ENCODE measurements at places on chromosomes 1 and 21.
A peak's percentile ranks its signal among the peaks of the same experiment; 100 is the strongest.

- H3K4me3 ChIP-seq: no peak overlapping the region
- H3K36me3 ChIP-seq: no peaks in the 10 kb centered on the region
- no peaks in the 10 kb centered on the region for H3K27me3 ChIP-seq
- DNase-seq: no peak
- no peak overlapping the region for H3K27ac ChIP-seq
Observed at GRCh38 chr1:72432645-72433267, 150.4 kb upstream of the NEGR1 start.

GRCh38 chr1:241157435-241157834, 199.6 kb downstream of the RGS7 start:
- no peak overlapping the region for H3K27ac ChIP-seq
- H3K4me1 ChIP-seq: no peaks in the 10 kb centered on the region
- no peak overlapping the region for H3K4me3 ChIP-seq
- no peaks in the 10 kb centered on the region for H3K27me3 ChIP-seq
- no peak for DNase-seq
- H3K36me3 ChIP-seq: no peaks in the 10 kb centered on the region

GRCh38 chr1:217617126-217617525, 13.8 kb downstream of the GPATCH2 start:
- no peak overlapping the region for H3K4me3 ChIP-seq
- peaks cover 18% of the 10 kb centered on the region for H3K36me3 ChIP-seq
- no peak for DNase-seq
- no peaks in the 10 kb centered on the region for H3K27me3 ChIP-seq
- H3K4me1 ChIP-seq: no peaks in the 10 kb centered on the region

DNA sequence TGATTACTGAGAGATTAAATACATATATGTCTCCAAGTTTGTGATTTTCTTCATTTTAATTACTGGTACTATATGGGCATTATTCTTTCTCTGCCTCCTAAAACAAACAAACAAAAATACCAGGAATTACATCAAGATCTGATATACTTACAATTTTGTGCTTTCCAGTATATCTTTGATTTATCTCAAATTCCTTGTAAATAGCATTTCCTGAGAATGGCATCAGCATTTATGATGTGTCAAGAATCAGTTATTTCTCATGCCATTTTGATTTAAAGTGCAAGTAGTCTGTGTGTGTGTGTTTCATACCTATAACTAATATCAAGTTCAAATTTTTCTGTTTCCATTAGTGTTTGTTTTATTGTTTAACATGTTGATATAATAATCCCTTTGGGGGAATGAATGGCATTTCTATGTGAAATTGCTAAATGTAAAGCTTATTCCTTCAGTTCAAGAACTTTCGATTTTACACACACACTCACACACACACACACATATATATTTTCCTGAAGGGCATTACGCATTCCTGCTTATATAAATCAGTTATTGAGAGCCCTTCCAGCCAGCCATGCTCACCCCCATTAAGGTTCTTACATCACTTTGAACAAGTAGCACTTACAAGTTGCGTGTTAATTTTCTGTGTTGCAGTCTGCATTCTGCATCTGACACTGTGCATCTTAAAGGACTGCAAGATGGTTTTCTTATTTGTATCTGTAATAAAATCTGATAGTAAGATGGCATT, 102.7 kb downstream of the NEK7 start:
- peaks cover 7% of the 10 kb centered on the region for H3K36me3 ChIP-seq
- H3K4me1 ChIP-seq: peaks cover 56% of the 10 kb centered on the region
- no peak for DNase-seq

GRCh38 chr1:61285371-61285885, 203.1 kb downstream of the NFIA start:
- H3K4me1 ChIP-seq: peaks cover 58% of the 10 kb centered on the region
- no peak for DNase-seq
- no peaks in the 10 kb centered on the region for H3K27me3 ChIP-seq
- H3K27ac ChIP-seq: no peak overlapping the region
- H3K36me3 ChIP-seq: no peaks in the 10 kb centered on the region

GRCh38 chr1:110058591-110058990, 11.9 kb downstream of the ALX3 start:
- DNase-seq: no peak
- H3K4me3 ChIP-seq: no peak overlapping the region
- no peaks in the 10 kb centered on the region for H3K27me3 ChIP-seq

DNA sequence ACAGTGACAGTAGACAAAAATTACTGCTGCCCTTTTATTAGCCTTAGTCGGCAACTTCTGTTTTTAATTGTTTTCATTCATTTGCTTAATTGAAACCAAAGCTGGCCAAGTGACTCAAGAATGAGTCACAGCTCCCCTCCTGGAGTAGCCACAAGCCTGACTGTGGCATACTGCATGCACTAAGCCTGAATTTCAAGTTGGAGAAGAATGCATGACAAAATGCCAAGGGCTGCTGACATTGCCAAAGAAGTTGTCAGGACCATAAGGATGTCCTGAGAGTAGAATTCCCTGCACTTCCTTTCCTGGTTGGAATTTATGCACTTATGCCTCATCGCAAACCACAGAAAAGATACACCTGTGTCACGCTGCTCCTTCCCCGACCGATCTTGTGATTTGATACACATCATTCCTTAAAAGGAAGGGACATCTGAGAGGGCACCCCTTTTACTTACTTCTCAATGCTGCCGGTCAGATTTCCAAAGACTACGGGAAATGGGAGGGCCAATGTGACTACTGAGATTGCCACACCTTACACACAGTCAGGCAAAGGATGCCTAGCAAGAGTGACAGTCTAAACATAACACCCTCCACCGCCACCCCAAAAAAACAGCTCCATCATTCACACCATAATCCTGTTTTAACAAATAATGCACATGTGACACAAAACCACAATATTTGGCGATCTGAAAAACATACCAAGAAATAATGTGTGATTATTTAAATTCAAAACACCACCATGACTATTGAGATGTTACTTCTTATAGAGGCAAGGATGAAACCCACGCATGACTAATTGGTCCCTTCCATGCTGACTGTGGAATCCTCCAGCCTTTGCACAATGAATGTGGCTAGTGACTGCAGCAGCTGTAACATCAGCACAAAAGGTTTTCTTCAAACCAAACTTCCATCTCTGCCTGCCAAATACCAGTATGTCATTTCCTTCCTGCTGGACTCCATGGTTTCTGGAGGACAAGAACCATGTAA, 28.2 kb downstream of the VAV3 start:
- H3K36me3 ChIP-seq: no peaks in the 10 kb centered on the region
- peak overlapping the region; percentile 59 for H3K27ac ChIP-seq
- peak; percentile 51 for DNase-seq

- no peak for DNase-seq
- no peaks in the 10 kb centered on the region for H3K4me1 ChIP-seq
- H3K27me3 ChIP-seq: no peaks in the 10 kb centered on the region
- no peak overlapping the region for H3K4me3 ChIP-seq
Observed at GRCh38 chr21:40796464-40796863, 50.5 kb downstream of the DSCAM start.

DNA sequence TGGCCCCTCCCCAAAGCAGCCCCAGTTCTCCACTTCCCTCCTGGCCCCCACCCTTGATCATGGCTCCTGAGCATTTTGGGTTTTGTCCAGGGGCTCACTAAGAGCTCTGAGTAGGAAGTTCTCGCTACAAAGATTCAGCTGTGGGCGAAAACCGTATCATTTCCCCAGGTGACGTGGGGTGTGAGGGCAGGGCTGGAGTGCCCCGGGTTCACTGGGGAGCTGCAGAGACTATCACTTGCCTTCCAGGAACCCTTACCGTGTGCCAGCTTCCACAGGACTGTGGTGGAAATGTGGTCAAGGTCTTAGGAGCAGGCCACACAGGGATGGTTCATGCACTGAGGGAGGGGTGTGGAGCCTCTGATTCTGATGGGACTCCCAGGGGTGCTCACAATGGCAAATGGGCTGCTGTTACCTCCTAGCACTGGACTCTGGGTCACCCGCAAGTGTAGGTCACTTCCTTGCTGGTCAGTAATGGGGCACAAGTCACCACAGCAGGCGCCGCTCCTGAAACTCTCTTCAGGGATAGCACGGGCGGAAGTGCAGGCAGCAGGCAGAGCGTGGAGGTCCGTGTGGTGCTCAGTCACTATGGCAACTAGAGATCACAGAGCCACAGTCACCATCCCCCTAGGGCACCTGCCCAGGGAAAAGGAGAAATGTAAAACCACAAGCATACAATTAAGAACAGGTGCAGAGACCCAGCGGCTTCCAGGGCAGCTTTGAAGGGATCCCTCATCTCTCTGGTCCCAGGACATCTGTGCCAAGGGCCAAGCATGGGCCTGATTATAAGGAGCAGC, 35.4 kb downstream of the RSPH1 start:
- no peak overlapping the region for H3K27ac ChIP-seq
- DNase-seq: no peak
- H3K27me3 ChIP-seq: no peaks in the 10 kb centered on the region
- H3K36me3 ChIP-seq: no peaks in the 10 kb centered on the region
- no peaks in the 10 kb centered on the region for H3K4me1 ChIP-seq

DNA sequence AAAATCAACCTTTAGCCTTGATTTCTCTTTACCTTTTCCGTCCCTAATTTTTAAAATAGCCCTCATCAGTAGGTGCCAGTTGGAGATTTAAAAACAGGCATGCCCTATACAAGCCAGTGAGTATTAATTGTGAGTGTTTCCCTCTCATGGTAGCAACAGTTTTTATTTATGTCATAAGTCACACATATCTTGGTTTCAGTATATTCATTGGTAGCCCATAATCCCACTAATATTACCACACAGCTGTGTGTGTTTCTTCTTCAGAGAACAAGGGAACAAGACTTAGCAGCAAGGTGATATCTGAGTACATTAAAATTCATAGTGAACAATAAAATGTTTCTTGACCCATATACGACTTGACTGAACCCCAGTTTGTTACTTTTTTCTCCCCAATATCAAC, 68.6 kb upstream of the HSPA13 start:
- H3K4me3 ChIP-seq: no peak overlapping the region
- no peaks in the 10 kb centered on the region for H3K27me3 ChIP-seq
- no peaks in the 10 kb centered on the region for H3K36me3 ChIP-seq
- no peaks in the 10 kb centered on the region for H3K4me1 ChIP-seq
- DNase-seq: no peak

DNA sequence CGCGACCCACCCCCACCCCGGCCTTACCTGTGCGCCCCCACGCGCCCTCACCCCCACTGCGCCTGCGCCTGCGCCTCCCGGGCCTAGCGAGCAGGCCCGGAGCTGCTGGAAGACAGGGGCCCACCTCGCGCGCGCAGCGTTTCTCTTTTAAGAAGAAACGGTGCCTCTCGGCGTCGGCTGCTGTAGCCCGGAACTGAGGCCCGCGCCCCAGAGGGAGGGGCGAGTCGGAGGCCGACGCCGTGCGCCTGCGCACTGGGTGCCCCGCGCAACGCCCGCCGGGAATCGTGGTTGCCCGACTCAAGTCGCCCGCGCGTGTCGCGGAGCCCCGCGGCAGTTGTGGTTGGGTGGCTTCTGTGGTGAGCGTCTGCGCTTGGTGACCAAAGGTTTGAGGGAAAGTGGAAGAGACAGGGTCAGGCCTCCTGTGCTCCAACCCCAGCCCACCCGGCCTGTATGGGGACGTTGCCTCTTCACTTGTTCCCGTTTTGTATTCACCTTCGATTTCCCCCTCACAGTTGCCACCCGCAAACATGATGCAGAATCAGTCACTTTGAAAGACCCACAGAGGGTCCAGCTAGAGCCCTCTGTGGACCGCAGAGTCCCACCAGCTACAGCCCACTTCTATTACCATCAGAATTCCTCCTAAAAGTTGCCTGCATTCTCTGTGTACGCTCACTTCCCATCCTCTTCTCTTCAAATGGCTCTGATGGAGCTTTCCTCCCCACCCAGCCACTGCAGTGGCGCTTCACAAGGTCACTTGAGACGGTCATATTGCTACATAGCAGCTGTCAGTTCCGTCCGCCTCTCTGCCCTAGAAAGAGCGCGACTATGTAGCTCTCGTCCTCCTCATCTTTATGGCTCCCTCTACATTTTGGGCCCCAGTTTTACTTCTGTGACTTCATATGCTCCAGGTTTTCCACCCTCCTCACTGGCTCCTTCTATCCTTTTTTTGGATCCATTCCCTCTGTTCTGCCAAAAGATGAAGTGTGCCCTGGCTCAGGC, at the start of gene ZNF692:
Gene ZNF692, minus strand, starts transcription at position 195 of the 999 bp plus-strand sequence. CDS start 776 bp downstream, outside the sequence.
- H3K4me1 ChIP-seq: peaks cover 38% of the 10 kb centered on the region
- no peaks in the 10 kb centered on the region for H3K36me3 ChIP-seq
- DNase-seq: peak; percentile 97
- H3K27ac ChIP-seq: peak within 1 kb of the TSS; percentile 59
- peak within 1 kb of the TSS; percentile 80 for H3K4me3 ChIP-seq
- no peaks in the 10 kb centered on the region for H3K27me3 ChIP-seq

DNA sequence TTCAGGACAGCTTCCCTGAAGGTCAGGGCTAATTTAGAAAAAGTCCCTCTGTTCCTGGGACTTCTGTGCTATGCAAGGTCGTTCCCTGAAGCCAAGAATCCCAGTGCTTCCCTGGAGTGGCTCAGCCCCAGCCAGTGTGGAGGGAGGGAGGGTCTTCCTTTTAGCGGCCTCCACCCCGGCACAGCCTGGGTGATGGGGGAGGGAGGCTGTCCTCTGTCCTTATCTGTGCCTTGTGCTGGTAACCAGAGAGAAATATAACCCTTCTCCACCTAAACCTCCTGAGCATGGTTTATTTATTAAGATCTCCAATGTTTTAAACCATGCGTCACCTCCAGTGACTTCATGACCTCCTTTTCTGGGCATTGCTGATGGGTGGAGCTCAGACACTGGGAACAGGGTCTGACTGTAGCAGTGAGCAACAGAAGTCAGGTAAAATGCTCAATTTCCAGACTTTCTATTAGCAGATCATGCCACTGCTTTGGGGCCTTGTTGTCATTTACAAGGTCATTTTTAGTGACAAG, 157.1 kb downstream of the DSCAM start:
- H3K27me3 ChIP-seq: no peaks in the 10 kb centered on the region
- H3K4me3 ChIP-seq: no peak overlapping the region
- H3K36me3 ChIP-seq: no peaks in the 10 kb centered on the region
- no peak for DNase-seq
- no peak overlapping the region for H3K27ac ChIP-seq
- H3K4me1 ChIP-seq: no peaks in the 10 kb centered on the region

GRCh38 chr1:178399177-178399728, 97.5 kb downstream of the CLEC20A start:
- H3K27ac ChIP-seq: no peak overlapping the region
- H3K27me3 ChIP-seq: no peaks in the 10 kb centered on the region
- H3K4me3 ChIP-seq: no peak overlapping the region
- DNase-seq: no peak

- H3K4me1 ChIP-seq: no peaks in the 10 kb centered on the region
- peaks cover 28% of the 10 kb centered on the region for H3K27me3 ChIP-seq
- no peak overlapping the region for H3K4me3 ChIP-seq
- H3K27ac ChIP-seq: no peak overlapping the region
Observed at GRCh38 chr1:22951796-22952195, 20.9 kb downstream of the LACTBL1 start.

- no peaks in the 10 kb centered on the region for H3K4me1 ChIP-seq
- no peak overlapping the region for H3K4me3 ChIP-seq
- no peaks in the 10 kb centered on the region for H3K27me3 ChIP-seq
- DNase-seq: no peak
- H3K36me3 ChIP-seq: no peaks in the 10 kb centered on the region
Observed at GRCh38 chr21:23217597-23217996, 2219.4 kb downstream of the NCAM2 start.
